ENCODE measurements at places on chromosomes 1 and 21.

DNA sequence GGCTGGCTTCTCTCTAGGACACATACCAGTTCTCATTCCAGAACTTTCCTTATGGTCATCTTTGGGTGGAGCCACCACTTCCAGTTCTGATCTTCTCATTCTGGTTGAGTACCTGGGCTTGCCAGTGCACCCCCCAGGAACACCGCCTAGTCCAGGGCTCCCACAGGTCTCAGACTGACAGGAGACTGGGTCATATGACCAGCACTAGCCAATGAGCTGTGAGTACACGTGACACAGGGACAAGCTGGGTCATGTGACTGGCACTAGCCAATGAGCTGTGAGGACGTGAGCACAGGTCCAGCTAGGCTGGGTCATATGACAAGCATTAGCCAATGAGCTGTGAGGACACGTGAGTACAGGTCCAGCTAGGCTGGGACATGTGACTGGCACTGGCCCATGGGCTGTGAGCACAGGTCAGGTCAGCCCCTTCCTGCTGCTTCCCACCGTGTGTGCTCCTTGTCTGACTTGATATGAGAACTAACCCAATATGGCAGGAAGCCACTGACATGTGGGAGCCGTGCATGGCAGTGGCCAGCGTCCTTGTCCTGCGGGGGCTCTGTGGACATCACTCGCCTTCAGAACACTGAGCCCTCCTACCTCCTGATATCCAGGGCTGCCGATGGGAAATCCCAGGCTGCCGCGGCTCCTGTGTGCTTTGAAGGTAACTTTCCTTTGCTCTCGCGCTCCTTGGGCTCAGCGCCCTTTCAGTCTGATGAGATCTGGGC is 22.7 kb downstream of the KRTAP10-1 start:
- DNase-seq = no peak

GRCh38 chr1:44847845-44848244 is 4.8 kb upstream of the PTCH2 start:
- no peak for DNase-seq

DNA sequence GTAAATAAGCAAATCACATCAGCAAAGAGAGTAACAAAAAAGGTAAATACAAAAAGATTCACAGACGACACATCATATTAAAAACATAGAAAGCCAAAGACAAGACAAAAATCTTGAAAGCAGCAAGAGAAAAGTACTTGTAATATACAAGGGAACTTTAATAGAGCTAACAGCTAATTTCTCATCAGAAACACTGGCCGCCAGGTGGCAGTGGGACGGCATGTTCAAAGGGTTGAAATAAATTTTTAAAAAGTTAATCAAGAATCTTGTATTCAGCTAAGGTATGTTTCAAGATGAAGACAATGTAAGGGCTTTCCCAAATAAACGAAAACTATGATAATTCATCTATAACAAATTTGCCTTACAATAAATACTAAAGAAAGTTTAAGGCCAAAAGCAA is 358.1 kb downstream of the LRRIQ3 start:
- no peak for DNase-seq

DNA sequence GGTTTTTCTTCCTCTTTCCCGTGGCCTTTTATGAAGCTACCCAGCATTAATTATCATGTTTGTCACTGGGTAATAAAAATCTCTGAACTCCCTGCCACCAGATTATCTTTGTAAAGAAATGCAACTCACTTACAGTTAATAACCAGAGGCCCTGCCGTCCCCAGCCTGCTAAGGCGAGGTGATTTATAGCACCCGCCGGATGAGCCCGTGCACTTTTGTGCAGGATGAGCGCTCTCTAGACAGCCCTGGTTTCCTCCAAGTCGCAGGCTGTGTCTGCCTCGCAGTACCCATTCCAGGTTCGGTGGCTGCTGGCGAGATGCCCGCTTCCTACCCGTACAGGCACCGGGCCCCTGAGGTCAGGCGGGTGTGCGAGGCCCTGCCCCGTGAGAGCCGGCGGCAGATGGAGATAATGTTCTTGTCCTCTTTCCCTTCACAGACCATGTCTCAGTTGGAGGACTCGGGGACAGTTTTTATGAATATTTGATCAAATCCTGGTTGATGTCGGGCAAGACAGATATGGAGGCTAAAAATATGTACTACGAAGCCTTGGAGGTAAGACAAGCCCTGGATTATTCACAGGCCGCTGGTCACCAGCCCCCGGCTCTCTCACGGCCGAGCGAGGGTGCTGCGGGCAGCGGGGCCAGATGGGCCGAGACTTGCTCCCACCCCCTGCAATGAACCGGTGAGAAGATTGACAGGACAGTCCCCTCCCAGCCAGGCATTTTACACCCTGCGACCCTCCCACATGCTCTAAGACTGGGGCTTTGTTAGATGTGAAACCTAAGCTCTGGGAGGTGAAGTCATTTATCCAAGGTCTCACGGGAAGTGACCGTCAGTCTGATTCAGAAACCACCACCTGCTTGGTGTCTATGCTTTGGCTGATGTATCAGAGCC is 28.5 kb upstream of the SELENON start:
- DNase-seq = no peak

DNA sequence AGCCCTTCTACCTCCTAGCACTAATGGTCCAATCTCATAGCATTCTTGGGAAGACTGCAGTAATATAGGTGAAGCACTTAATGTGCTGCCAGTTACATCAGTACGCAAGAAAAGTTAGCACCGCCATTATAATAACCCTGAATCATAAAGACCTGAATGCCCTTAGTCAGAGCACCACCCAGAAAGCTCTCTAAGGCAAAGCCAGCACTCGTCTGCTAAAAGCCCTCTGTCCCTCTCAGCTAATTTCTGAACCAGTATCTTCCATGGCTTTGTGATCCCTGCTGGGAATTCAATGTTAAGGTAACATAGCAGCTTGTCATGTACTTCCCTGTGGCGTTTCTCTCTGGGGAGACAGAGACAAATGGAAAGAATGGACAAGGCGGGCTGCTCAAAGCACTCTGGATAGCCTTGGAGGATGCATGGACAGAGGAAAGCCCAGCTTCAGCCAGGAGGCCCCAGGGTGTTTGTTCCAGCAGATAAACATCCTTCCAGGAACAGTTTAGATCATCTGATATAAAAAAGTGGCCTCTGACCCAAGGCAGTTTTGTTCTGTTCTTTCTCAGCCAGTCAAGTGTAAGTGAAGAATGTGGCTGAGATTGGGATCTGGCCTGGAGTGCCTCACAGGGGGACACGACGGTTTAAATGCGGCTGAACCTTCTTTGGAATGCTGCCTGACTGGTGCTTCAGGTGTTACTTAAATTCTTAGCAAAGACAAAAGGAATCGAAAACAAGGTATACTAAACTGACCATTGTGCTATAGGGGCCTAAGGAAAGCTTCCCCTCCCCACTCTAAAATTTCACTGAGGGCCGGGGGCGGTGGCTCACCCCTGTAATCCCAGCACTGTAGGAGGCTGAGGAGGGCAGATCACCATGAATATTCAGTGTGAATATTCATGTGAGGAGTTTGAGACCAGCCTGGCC is 58.1 kb upstream of the VTCN1 start:
- DNase-seq = no peak

DNA sequence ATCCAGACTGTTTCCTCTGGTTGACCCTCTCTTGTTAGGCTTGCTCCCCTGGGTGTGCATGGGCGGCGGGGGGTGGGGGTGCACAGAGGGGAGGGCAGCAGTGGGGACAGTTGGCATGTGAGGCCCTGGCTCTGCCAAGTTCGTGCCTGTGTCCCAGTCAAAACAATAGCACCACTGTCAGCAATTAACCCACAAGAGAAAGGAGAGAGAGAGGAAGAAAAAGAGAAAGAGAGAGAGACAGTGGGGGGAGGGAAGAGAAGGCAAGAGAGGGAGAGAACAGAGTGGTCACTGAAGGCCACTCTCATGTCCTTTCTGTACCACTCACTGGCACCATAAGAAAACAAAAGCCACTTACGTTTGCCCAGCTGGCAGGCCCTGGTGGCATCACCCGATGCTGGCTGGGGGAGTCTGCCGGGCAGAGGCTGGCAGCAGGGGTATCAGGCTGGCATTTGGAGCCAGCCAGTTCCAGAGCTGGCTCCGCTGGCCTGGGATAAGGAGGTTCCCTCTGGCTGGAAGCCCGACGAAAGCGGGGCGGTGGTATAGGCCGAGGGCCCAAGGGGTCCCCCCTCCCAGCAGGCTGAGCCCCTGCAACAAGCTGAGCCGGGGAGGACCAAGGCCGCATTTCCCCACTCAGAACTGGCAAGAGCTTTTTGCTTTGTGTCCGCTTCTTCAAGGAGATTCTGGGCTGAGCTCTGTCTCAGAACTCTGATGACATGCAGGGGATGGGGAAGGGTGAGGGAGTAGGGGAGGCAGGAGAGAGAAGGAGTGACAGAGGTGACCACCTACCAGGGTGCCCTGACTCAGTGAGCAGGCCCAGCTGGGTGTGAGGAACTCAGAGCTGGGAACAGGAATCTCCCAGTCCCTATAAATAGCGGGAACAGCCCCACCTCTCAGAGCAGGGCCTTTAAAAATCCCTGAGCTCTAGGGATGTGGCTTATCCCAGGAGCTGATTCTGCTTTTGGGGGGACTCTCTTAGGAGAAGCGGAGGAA is 27.9 kb downstream of the PIK3C2B start:
- peak; percentile 89 for DNase-seq

DNA sequence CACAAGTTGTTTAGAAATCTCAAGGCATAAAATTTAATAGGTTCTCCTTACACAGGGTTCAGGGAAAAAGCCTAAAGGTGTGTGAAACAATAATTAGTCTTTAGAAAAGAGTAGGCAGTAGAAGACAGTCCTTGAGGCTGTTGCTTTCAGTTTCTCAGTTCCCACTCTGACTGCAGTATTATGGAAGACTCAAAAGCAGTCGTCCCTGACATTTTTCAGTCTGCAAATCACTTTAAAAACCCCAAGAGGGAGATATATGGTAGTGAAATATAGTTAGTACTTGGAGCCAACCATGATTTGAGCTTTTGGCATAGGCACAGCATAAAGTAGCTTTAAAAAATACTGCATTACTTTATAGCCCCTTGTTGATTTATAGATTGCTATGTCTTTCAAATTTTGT is 299.7 kb downstream of the OLFM3 start:
- no peak for DNase-seq

- no peak for DNase-seq
Observed at GRCh38 chr1:207034208-207034607, 1.7 kb upstream of the C1orf116 start.

DNA sequence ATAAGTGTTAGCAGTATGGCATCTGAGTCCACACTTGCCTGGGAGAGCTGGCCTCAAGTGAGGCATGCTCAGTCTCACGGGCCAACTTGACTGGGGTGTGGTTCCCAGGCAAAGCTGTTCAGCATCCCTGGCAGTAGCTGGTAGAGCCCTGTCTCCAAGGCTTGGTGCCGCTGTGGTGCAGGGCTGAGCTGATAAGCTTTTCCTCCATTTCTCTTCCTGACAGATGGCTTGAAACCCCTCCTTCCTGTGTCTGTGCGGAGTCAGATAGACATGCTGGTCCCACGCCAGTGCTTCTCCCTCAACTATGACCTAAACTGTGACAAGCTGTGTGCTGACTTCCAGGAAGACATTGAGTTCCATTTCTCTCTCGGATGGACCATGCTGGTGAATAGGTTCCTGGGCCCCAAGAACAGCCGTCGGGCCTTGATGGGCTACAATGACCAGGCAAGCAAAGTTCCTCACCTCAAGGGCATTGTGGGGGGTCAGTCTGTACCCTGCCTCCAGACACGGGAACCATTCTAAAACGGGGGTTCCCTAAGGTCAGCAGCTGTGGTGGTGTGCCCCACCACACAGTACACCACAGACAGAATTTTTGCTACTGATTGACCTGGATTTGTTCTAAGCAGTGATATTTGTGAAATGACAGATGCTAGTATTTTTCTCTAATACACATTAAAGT is 13.7 kb upstream of the MIIP start:
- DNase-seq = no peak

DNA sequence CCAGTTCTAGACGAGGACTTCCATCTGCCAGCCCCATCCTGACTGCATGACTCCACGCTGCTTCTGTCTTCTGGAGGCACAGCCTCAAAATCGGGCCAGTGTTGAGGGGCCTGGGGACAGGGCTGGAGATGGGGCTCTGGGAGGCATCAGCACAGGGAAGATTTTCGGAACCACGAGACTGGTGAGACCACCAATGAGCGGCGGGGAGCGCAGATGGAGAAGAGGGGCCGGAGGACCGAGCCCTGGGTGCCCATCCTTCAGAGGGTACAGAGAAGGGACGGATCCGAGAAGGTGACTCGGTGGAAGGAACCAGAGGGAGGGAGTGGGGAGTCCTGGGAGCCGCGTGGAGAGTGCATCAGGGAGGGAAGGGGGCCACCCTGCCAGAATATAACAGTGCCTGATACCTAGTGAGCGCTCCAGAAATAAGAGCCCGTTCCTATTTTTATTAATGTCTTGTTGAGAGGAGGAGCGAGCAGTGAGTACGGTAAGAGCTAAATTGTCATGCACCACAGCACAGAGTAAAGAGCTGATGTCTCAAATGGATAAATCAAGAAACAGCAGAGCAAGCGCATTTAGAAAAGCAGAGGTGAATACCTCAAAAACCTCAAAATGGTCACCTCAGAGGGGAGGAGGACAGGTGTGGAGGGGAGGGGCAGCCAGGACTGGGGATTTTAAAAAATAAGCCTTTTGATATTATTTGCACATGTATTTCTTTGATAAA is 26.2 kb upstream of the KIF26B start:
- no peak for DNase-seq

DNA sequence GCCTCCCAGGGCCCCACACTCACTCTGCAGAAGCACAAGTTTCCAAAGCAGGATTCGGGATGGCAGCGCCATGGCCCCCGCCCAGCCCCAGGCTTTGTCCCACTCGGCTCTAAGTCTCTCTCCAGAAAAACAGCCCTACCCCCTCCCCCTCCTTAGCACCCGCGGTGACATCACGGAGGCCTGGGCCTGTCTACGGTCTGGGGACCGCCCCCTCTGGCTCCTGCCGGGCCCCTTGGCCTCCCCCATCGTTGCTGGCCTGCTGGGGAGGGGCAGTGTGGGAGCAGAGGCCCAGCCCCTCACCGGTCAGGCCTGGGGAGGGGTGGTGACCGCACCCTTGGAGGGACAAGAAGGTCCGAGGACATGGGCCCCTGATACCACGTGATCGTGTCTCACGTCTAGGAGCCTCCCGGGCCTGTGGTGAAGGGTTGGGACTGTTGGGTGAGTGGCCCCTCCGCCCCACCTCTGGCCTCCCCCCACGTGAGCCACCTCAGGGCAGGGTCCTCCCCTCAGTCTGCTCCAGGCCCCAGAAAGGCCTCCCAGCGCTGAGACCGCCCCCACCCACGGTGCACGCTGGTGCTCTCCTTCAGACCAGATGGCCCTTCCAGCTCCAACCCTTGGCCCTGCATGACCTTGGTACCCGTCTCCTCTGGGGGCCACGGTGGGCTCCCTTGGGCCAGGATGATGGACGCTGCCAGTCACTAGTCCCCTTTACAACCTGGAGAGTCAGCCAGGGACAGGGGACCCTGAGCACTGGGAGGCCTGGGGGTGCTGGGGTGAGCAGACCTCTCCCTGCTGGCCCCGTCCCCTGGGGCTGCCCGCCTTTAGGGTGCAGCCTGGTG is at the start of gene MXRA8:
Gene MXRA8, minus strand, starts transcription at position 123 of the 839 bp plus-strand sequence. Its CDS starts 51 bp downstream, at position 72.
- DNase-seq = peak; percentile 40

- peak; percentile 98 for DNase-seq
Observed at GRCh38 chr1:93179886-93180722, at the start of gene TMED5. TSS of gene TMED5 (minus strand) at chr1:93180413. CDS start at chr1:93180242, 171 bp downstream.

DNA sequence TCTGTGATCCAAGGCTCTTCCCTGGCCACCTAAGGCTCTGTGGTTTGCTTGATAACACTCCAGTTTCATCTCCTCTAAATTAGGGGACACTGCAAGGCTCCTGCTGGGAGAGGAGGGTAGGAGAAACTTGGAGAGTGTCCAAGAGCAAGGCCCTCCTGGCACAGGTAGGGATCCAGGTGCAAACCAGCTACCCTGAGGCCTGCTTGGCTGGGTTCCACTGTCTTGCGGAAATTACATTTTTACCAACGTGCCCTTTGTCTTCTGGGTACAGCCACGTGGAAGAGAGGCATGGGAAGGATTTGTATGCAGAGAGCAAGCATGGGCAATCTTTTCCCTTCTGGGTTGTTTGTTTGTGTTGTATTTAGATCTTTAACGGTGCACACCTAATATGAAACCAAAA is 132.5 kb downstream of the PRDM2 start:
- DNase-seq = no peak
